Liver (tissue), 10 donors: ENCODE measurements at places on chromosomes 6 and 20. TPM values are rescaled to one million over a fixed set of nuclear protein-coding genes. Genes with fewer than 3 reads are reported as not detected.
A peak's percentile ranks its signal among the peaks of the same experiment; 100 is the strongest.

DNA sequence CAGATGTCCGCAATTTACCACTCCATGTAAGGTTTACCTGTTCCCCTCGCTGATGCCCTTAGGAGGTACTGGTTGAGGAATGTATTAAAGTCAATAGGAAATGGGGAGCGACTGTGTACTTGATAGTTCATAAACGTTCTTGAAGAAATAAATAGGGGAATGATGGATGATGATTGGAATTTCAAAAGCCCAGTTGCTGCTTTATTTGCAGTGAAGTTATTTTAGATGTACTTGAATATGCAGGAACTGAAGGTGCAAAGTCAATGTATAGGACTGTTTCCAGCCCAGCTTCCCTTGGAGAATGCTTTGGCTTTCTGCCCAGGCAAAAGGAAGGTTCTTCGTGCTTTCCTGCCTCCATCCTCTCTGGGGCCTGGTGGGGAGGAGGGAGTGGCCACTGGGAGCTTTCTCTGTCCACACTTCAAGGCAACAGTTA is 19.8 kb downstream of the ADGRF5 start:
- DNase-seq, result no peak

DNA sequence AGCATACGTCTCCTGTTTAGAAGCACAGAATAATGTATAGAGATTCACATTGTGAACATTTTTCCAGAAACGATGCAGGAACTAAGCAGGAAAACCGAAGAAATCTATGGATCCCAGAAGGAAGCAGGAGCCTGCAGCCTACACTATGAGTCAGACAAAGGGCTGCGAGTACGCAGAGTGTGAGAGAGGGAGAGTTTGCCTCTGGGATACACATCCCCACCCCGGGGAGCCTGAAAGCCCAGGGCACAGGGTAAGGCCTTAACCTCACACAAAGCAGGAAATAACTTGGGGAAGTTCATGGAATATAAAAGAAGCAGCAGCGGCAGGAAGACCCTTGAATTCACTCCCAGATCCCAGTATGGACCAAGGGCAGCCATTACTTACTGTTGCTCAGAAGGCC is 842.1 kb upstream of the MANEA start:
- DNase-seq, result no peak

DNA sequence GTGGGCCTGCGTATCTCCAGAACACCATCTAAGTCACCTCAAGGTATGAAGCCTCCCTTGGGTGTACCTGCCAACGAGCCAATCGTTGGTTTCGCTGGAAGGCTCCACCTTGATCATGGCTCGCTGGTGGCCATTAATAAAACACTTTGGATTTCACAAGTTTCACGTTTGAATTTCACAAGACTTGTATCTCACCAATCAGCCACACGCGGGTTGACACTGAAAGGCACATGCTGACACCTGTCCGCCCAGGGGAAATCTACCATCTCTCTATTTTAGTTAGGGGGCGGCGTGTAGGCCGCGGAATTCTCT is 586 bp upstream of the HMGA1 start:
- DNase-seq, result no peak

The HTR1B gene
- 0.08 TPM for total RNA-seq

The HDAC2 gene
- 56.9 TPM for total RNA-seq

- no peak for DNase-seq
These were observed 810.7 kb downstream of the MAFB start for GRCh38 chr20:39878320-39878719.

DNA sequence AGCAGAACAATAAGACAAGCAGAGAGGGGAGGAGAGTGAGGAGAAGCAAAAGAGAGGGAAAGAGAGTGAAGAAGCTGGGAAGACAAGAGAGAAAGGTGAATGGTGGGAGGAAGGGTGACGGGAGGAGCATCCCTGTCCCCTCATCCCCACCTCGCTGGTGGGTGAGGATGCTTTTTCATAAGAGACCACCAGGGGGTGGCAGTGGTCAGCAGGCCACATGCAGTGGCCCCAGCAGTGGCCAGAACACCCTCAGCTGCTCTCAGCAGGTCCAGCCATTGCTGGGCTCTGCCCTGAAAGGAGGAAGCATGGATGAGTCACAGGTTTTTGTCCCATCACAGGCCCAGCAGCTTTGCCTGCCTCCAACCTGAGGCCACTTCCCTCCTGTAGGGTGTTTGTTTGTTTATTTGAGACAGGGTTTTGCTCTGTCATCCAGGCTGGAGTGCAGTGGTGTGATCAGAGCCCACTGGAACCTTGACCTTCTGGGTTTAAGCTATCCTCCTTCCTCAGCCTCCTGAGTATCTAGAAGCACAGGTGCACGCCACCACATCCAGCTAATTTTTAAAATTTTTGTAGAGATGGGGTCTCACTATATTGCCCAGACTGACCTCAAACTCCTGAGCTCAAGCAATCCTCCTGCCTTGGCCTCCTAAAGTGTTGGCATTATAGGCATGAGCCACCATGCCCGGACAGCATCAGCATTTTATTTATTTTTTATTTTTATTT is 24.0 kb downstream of the FGD2 start:
- DNase-seq, result peak; percentile 76

DNA sequence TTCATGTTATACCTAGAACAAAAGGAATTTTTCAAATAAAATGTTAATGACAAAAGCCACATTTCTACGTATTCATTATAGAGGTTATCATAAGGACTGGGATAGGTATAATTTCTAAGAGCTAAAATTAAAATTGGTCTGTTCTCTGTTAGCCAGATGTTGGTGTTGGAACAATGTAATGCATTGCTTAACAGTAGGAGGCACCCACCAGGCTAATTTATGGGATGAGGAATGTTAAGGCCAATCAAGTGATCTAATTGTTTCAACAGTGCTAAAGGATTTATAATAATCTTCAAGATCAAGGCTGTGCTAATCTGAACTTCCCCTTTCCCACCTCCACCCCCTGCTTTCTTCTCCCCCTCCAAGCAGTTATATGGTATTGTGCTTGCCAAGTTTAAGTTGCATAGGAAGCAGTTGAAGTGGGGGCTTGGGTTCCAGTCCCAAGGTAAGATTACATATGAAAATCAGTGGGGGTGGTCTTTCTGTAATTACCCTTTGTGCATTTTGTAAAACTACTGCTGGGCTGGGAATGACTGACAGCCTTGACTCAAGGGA is 89.2 kb upstream of the BACH2 start:
- no peak for DNase-seq

DNA sequence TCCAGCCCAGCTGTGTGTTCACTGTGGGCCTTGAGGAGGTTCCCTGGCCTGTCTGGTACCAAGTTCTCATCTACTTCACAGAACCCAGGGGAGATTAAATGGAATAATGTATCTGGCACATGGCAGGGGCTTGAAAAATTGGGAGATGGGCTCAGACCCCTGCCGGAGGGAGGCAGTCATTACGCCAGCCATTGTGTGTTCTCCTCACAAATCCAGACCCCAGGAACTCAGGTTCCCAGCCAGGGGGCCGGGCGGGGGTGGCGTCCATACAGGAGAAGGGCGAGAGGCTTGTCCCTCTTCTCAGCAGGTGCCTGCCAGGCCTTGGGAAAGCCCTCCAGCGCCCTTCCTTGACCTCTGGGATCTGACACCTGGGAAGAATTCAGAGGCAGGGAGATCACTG is 8.1 kb downstream of the NOL4L start:
- no peak for DNase-seq

DNA sequence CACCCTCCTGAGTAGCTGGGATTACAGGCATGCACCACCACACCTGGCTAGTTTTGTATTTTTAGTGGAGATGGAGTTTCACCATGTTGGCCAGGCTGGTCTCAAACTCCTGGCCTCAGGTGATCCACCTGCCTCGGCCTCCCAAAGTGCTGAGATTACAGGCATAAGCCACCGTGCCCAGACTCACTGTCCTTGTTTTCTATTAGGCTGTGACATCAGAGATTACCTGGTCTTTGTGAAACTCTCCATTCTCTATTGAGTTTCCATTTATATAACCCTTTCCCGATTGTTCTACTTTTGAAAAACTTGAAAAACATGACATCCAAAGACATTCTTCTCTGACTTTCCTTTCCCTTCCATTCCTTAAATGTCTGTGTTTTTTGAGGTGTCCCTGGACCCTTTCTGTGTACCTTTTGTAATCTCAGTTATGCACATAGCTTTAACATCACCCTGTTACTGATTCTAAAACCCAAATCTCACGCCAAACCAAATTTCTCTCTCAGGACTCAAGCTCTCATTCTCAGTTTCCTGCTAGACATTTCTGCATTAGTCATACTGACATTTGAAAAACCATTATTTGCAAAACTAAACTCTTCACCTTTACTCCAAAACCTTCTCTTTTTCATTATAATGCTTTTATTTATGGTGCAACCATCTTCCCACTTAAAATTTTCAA is 137.0 kb downstream of the KHDC1L start:
- no peak for DNase-seq

The GDAP1L1 gene
- total RNA-seq, result not detected

GRCh38 chr6:119207971-119208725 is 129.7 kb upstream of the FAM184A start:
- no peak for DNase-seq

GRCh38 chr6:134287859-134288537 is 29.9 kb downstream of the SGK1 start:
- DNase-seq, result no peak

The MUCL3 gene
- total RNA-seq, result not detected

DNA sequence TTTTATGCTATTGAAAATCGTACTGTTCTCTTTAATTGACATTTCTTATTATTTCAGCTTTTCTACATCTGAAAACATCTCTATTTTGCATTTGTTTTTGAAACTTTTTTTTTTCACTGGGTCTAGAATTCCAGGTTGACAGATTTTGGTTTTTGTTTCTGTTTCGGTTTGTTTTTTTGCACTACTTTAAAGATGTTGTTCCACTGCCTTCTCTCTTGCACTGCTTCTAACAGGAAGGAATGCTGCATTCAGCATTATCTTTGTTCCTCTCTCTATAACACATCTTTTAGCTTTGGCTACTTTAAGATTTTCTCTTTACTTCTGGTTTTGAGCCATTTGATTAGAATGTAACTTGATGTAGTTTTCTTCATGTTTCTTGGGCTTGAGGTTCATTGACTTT is 20.1 kb upstream of the SLC17A1 start:
- DNase-seq, result no peak

DNA sequence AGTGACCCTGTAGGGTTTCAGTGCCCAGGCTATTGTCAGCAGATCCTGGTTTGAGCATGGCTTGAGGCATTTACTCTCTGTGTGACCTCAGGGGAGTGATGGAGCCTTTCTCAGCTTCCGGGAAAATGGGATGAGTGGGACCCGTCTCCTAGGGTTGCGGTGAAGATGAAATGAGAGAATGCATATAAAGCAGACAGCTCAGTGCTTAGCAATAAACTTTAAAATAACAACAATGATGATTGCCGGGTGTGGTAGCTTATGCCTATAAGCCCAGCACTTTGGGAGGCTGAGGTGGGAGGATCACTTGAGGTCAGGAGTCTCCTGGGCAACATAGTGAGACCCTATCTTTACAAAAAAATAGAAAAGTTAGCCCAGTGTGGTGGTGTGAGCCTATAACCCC is 106.0 kb upstream of the MTHFD1L start:
- no peak for DNase-seq

DNA sequence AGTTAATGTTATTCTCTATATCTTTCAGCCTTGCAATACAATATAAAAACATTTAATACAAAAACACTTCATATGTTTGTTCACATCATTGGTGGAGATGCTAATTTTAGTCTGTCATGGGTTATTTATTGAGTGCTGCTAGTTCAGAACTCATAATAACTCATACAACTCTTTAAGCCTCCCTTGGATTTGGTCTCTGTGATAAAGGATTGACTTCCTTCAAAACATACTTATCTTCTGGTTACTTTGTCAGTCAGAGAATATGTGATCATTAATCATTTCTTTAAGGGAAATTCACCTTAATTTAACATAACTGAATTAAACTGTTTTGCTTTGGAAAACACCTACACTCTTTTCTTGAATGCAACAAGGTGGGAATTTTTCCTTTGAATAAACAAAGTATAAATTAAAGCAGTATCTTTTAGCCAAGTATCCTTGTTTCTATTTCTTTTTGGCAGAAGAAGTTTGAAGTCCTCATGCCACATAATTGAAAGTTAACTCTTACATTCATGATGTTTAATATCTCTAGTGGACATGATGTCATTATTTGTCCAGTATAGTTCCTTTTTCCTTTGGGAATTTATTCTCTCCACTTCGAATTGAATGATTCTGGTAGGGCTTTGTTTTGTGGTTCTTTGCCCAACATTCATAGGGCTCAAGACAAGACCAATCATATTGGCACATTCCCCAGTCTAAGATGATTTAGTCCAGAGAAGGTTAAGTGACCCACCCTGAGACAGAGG is 133.2 kb upstream of the CENPW start:
- no peak for DNase-seq

The XPO5 gene
- total RNA-seq, result 12.7 TPM

DNA sequence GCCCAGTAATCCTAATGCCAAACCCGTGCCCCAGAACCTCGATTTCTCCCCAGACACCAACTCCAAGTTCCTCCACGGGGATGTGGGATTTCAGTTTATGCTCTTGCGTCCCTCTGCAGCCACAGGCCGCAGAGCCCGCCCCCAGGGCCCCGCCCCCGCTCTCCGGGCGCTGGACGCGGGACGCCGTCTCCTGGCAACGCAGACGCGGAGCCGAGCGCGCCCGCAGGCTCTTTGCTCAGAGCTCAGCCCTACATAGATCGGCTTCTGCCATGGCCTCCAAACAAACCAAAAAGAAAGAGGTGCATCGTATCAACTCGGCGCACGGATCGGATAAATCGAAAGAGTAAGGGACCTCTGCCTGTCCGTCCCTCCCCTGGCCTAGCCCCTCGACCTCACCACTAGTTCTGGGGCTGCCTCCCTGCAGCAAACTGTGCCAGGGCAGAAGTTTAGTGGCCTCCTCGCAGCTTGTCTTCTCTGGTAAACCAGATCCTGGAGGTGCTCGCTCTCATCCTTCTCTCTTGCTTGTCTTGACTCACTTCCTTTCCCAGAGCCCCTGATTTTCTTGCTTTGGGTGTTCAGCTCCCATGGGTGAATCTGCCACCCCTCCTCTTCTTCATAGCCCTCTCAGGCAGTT is at the start of gene ADGB:
Gene ADGB, plus strand, starts transcription at position 201 of the 634 bp plus-strand sequence. Its CDS starts 69 bp downstream, at position 270.
- DNase-seq, result peak; percentile 54

The PSMB8 gene
- total RNA-seq, result 39.1 TPM

GRCh38 chr6:160076009-160076408 is 45.6 kb upstream of the SLC22A1 start:
- DNase-seq, result no peak

DNA sequence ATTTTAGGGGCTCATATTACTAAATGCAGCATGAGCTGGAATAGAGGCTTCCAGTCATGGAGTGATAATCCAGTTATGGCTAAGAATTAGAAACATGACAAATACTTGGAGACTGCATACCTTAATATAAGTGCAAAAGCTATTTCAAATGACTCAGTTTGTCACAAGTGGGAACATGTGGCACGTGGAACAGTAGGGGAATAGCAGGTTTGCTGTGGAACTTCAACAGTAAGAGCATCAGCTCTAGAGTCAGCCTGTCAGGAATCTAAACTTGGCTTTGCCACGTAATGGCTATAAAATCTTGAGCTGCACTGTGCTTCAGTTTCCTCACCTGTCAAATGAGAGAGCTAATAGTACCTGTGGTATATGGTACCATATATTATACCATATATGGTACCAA is 62.1 kb downstream of the HTR1B start:
- DNase-seq, result no peak
